ENCODE measurements at places on chromosomes 3 and 15. TPM values are rescaled to one million over a fixed set of nuclear protein-coding genes. Genes with fewer than 3 reads are reported as not detected.
A peak's percentile ranks its signal among the peaks of the same experiment; 100 is the strongest.

DNA sequence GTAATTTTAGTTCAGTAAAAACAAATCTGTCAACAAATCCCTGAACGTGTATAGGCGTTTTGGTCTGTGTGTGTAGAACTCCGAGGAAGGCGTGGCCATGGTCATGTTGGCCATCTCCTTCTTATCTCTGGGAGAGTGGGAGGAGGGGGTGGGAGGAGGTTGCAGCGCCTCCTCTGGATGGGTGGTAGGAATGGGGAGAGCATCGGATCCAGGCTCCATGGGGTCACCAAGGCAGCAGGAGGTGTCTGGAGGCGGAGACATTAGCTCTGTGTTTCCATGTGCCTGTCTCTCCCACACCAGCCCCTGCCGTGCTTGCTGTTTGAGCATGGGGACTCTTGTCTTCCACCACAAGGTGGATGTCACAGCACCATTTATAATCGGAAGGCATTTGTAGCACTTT is 34.5 kb upstream of the TRPM1 start:
- no peak for DNase-seq

- DNase-seq, result no peak
Measured at GRCh38 chr3:52046186-52046901, 10.0 kb downstream of the DUSP7 start.

DNA sequence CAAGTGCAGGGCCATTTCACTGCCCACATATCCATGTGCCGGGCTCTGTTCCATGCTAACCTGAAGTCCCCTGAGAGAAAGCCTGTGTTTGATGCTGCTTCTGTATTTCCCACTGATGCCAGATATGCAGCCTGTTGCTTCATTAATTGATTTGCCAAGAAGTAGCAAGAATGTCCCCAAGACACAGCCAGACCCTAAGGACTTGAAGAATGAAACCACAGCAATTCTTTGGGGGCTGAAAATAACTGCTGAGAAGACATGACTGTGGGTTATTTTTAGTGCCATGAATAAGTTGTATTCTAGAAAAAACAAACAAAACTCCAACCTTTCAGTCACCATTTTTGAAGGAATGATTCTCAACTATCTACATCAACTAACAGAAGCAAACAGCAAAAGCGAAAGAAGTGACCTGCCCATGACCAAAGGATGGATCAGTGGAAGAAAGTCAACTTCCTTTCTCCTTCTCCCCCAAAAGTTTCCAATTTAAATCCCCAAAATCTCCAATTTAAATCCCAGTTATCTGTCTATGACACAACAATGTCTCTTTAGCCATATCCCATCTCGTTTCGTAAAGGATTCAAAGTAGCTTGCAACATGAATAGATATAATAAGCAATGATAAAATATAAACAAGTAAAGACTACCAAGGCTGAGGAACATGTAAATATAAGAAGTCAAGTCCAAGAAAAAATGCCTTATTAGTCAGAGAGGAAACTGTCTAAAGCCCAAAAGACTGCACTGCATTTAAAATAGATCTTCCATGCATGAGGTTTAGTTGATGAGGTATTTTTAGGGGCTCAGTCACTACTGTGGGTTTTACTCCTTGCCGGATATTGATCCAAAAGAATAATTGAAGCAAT is 226.8 kb downstream of the DTWD1 start:
- DNase-seq, result no peak

DNA sequence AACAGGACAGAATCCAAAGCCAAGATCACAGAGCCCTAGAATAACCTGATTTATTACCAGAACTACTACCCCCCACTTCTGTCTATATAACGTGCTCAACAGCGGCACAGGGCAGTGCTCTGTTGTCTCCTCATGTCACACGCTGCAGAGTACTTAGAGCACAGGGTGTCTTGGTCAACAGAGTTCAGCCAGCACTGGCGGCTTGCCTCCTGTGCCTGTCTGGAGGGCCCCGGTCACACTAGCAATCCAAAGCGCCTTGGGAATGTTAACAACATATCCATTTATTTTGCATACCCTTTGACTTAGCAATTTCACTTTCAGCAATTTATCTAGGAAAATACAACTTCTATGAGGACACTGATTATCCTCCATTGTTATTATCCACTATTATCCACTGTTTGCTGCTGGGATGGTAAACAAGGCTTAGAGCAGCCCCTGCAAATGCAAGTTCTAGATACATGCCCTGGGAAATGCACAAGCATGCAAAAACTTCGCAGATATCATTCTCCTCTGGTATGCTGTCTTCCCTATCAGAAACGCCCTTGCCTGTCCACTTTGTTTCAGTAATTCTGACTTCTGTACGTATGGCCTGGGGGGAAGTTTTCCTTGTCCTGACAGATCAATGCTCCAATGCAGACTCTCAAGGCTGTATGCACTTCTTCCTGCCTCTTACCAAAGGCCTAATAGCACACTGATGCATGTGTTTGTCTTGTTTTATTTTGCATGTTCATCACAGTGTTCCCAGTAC is 86.2 kb upstream of the OCA2 start:
- DNase-seq, result no peak

GRCh38 chr3:183202004-183202722 is 39.6 kb upstream of the LAMP3 start:
- no peak for DNase-seq

DNA sequence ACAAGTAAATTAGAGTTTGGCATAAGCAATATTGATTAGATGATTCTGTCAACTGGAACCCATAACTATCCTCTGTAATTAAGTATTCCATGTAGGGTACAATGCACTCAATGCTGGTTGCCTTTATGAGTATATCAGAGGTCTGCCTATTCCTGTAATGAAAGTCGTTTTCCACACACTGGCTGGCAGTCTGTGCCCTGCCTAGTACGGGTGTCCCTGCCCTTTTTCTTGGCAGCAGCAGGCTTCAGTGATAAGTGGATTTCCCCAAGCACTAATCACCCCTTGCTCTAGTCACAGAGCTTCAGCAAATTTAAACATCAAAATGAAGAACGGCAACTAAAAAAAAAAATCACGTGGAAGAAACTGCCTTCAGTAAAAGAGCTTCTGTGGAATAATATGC is 294.8 kb upstream of the STT3B start:
- no peak for DNase-seq

DNA sequence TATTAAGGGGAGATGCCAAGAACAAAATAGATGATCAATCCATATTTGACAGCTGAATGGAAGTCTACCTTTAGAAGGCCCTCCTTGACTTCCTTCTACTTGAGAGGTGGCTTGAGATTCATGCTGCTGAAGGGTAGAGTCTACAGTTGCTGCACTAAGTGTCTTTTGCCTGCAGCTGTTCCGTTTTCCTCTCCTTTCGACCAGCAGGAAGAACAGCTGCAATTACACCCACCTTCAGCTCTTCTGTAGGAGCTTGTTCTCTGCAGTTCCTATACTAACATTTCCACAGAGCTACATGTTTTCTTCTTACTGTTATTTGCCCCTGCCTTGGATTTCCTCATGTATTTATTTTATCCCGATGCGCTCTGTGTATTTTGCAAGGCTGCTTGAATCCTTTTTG is 79.1 kb downstream of the ARRDC4 start:
- peak; percentile 53 for DNase-seq

The PSMA4 gene
- 165 TPM for total RNA-seq

The KIF23 gene
- total RNA-seq, result 19.5 TPM

The LRRC34 gene
- total RNA-seq, result 4.3 TPM

The IL5RA gene
- total RNA-seq, result 0.31 TPM

The SCG5 gene
- 9.2 TPM for total RNA-seq
